ENCODE measurements at places on chromosomes 12 and 14. TPM values are rescaled to one million over a fixed set of nuclear protein-coding genes. Genes with fewer than 3 reads are reported as not detected.

The CCDC60 gene
- total RNA-seq = not detected

The A2M gene
- 3.1 TPM for total RNA-seq

The SDR39U1 gene
- 13.2 TPM for total RNA-seq

The KRT77 gene
- total RNA-seq = not detected

The TEP1 gene
- 16.8 TPM for total RNA-seq

The SLC38A4 gene
- 2.7 TPM for total RNA-seq

DNA sequence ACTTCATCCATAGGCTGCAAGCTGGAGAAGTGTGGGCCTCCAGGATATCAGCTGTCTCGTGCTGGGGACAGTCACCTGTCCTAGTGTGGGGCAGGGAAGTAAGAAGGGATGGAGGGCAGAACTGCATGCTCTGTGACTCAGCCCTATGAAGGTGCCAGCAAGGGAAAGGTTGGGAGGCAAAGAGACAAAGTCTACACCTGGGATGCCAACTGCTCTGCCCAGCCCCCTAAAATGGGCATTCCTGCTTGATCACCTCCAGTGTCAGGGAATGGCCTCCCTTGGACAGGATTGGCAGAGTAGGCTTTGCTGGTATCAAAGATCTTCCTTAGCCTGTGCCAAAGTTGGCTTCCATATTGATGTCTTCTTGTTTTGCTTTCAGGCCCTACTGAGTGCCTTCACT, 335.0 kb downstream of the BCL11B start:
- DNase-seq = no peak

DNA sequence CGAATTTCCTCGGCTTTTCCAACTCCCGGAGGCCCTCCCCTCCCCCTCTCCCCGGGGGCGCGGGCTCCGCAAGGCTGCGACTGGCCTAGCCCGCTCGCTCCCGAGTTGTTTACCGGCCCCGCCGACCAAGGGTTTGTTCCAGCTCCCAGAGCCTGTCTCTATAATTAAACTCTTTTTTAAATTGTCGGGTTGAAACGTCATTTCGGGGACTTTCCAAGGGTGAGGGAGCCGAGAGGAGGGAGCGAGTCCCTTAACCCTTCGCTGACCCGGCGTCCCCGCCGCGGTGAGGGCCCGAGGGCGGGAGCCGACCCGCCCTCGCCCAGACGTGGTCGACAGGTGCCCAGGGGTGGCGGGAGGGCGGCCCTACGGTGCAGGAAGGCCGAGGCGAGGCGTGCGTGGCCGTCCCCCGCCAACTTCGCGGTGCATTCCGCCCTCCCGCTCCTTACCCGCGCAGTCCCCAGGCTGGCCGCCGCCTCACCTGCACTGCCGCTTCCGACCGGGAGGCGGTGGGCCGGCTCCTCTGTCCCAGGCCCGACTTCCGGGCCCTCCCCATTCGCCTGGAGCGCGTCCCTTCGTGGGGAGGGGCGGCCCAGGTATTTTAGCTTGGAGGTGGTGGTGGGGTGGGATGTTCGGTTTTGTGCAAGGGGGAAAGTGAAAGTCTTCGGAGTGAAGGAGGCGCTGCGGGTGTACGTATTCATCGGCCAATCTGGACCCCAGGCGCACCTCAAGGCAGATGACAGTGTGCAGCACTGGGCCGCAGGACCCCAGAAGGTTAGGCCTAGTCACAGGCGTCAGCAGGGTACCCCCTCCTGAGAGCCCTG, 2.9 kb upstream of the ZFP36L1 start:
- DNase-seq = peak; percentile 88

GRCh38 chr12:21265932-21266331, 68.8 kb downstream of the SLCO1A2 start:
- DNase-seq = no peak

DNA sequence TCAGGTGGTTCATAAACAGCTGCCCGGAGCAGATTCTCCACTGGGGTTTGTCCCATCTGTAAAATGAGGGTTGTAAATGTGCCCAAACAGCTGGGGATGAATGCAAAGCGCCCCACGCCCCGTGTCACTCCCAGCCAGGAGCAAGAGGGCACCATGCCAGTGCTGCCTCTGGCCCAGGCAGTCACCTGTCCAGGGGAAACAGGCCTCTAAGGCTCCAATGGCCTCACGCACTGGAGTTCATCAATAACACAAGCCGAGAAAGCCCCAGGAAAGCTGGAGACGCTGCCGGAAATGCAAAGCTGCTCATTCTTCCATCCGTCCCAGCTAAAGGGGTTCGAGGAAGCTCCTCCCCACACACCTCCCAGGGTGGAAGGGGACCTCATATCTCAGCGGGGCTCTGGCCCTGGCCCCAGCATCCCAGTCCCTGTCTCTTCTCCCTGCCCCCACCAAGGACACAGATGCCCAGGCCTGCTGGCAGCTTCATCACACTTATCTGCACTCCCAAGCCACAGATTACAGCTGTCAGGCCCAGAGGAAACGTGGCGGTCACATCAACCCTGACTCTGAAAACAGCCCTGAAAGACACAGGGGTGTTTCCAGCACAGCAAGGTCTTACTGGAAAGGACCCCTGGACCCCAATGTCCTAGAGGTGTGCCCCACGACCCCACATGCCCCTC, 21.5 kb downstream of the SCARB1 start:
- no peak for DNase-seq

DNA sequence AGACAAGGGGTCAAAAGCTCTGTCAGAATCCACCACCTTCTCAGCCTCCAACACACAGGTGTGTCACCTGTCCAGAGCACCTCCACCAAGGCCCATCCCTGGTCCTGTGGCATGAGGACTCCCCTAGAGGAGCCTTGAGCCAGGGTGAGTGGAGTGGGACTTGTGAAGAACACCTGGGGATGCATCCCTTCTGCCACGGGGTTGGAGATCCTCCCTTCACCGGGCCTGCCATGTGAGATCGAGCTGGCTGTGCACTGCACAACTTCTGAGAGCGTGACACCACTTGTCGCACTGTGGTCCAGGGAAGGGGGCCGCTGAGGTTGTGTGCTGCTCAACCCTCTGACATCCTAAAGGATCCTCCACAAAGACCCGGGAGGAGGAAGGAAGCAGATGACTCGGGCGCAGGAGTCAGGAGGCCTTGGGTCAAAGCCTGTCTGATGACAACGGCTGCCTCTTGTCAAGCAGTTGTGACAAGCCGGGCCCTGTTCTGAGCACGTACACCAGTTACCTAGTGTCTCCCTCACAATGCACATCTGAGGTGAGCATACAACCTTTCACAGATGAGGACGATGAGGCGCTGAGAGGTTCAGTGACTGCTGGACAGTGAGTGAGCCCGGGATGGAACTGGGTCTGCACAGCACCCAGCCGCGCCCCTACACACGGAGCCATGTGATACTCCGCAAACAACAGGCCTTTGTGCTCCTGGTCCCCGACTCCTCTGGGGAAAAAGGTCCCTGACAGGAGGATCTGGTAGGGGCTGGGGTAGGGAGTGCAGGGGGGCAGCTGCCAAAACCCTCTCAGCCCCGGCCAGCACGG, 35.6 kb downstream of the CHGA start:
- DNase-seq = no peak

GRCh38 chr12:96434107-96434506, 33.9 kb upstream of the CDK17 start:
- peak; percentile 96 for DNase-seq

- DNase-seq = peak; percentile 60
These were observed 22.7 kb downstream of the TRAFD1 start for GRCh38 chr12:112148031-112148513.

DNA sequence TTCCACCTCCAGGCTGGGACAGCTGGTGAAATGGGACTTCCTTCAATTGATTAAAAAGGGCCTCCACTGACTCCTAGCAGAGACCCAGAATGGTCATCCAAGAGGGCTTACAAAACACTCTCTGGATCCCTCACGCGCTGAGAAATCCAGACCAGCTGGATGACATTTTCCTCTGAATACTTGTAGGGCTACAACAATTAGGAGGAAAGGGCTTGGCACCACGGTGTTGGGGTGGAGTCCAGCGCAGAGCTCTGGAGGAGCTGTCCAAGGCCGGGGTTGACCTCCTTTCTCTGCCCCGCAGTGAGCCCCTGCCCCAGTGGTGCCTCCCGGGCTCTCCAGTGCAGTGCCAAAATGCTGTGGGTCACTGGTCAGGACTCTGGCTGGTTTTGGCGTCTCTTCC, 189.0 kb upstream of the CCND2 start:
- no peak for DNase-seq

DNA sequence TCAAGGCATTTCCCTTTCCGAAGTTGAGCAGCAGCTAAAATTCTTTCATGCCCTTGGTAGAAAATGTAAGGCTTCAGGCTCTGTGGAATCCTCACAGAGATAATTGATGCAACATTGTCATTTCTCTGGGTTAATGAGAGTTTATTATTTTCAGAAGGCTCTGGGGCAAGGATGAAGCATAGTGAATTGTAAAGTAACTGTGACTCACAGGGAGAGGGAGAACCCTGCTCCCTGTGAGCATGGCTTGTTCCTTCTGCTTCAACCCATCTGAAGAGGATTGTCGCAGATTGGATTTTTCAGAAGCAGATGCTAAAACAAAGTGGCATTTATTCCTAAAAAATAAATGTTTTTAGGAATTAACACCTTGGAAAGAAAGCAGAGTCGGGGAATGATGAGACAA, 41.2 kb downstream of the APOBEC1 start:
- no peak for DNase-seq

DNA sequence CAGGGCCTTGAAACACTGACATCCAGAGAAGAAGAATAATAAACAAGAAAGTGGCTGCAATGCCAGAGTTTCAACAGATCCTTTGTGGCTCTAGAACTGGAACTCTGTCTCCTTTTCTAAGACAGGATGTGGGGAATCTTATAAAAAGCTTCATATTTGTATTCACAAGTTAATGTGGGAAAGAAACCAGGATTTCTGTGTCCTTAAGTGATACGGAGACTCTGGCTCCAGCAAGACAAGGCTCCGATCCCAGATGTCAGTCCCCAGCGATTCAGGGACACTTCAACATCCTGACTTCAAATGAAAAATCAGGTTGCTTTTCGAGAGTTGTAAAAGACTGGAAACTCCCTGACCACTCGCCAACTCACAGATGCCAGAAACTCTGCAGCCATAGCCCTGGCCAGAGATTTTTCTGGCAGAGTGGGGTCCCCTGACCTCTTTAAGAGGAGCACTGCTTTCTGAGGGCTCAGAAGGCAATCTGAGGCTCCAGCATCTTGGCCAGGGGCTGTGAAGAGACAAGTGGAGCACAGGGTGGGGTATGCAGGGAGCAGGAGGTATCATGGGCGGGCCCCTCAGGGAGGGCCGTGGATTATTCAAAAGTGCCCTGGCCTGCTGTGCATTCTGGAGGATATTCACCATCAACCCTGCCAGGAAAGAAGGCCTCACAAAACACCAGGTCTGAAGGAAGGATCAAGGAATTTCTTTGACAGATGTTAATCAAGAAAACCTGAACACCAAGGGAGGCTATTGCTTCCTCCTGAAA, 53.3 kb downstream of the TMX1 start:
- peak; percentile 49 for DNase-seq

DNA sequence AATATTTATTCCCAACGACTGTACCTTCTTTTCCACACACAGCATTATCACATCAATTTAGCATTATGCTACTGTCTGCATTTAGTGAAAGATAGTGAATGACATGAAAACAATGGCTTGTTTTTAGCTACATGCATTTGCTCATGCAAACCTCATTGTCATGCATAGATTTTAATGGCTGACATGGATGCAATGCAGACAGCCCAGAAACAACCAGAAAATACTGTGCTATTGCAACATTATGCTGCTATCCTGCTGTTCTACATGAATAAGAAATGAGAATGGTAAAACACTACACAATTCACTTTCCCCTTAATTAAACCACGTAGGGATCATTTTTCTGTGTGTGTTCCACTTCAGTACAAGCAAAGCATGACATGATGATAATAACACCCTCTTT, 90.8 kb downstream of the LIN7A start:
- DNase-seq = no peak

All from M059J (cell line).